ENCODE measurements at places on chromosomes 6 and 20.

GRCh38 chr20:818001-818664 lies 15.4 kb upstream of the FAM110A start:
- no peak for DNase-seq

- no peak for DNase-seq
Measured at GRCh38 chr20:63129991-63130657, 85.8 kb downstream of the YTHDF1 start.

- no peak for DNase-seq
Measured at GRCh38 chr6:113997116-113997515, 26.2 kb upstream of the HDAC2 start.

GRCh38 chr6:146515212-146515611 lies 28.4 kb upstream of the RAB32 start:
- DNase-seq = no peak

- DNase-seq = no peak
Measured at GRCh38 chr6:44896701-44897100, 431.4 kb upstream of the RUNX2 start.

- no peak for DNase-seq
Measured at GRCh38 chr6:156809034-156809433, 31.9 kb downstream of the ARID1B start.

DNA sequence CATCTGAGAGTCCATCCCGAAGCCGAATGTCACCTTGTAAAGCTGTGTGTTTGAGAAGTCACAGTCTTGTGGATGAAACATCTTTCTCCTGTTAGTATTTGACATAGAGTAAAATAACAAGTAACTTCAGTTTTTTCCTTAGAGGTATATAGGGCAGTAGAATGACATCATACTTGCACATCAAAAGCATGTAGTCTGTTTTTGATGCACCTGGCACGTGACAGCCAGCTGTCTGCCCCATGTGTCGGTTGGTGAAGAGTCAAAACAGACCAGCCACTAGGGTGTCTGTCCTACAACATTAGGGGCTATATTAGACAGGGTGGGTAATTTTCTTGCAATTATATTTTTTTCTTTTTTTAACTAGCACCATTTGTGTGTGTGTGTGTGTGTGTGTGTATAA lies 70.2 kb downstream of the SNX9 start:
- no peak for DNase-seq

GRCh38 chr6:138945354-138945753 lies 42.7 kb downstream of the REPS1 start:
- DNase-seq = no peak

- DNase-seq = no peak
Measured at GRCh38 chr6:39441986-39442385, 119.5 kb upstream of the KCNK16 start.

DNA sequence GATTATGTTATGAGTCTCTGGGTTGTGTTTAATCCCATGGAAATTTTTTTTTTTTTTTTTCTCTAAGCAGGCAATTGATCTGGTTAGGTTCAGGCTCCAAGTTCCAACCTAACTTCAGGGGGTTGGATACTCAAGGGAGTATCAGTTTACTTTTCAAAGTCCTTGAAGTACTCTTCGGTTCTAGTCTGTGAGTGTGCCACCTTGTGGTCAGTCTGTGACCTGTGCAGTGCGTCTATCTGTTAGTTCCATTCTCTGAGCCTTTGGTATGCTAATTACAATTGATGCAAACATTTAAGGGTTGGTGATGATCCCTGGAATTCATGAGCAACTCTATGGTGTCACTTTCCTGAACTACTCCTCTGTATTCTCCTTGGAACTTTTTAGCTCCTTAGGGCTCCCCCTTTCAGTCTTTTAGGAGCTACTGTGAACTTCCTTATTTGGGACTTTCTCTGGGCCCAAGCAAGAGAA lies 342.0 kb downstream of the SOX4 start:
- no peak for DNase-seq

- no peak for DNase-seq
Measured at GRCh38 chr6:142960098-142960497, 15.1 kb upstream of the HIVEP2 start.

All from GDM1 (cell line).